ENCODE measurements at places on chromosomes 6 and 20.

GRCh38 chr20:2165871-2166270, 64.2 kb downstream of the STK35 start:
- no peak for DNase-seq

GRCh38 chr20:56422076-56422823, 10.2 kb downstream of the CASS4 start:
- DNase-seq: no peak

- no peak for DNase-seq
Observed at GRCh38 chr6:29553268-29554057, 6.1 kb downstream of the UBD start.

DNA sequence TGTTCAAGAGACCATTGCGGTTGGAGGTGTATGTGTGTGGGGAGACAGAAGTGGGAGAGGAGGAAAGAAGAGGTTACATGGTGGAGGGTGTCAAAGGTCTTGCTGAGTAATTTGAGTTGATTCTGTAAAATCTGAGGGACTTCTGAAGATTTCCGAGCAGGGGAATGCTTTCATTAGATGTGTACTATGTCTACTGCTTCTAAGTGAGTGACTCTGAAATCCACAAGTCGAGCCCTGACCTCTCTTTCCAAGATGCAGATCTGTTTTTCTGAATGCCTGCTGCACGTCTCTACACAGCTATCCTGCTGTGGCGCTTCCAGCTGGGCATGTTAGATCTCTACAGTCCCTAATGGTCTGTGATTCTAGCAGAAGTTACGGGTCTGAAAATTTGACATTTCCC, 209.8 kb downstream of the ATXN1 start:
- DNase-seq: no peak

DNA sequence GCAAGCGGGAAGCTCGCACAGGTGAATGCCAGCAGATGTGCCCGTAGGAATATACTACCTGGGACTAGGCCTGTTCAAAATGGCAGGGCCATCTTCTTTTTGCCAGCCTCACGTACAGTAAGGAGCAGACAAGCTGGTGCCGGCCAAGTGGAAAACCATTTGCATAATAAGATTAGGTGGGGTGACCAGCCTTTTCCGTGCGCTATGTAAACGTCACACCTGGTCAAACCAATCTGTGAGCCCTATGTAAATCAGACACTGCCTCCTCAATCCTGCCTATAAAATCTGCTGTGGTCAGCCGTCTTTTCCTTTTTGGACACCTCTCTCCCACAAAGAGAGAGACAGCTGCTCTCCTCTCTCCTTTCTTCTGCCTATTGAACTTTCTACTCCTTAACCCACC, 60.8 kb upstream of the TMEM30A start:
- DNase-seq: no peak

GRCh38 chr6:146191166-146191565, 162.3 kb downstream of the GRM1 start:
- no peak for DNase-seq

DNA sequence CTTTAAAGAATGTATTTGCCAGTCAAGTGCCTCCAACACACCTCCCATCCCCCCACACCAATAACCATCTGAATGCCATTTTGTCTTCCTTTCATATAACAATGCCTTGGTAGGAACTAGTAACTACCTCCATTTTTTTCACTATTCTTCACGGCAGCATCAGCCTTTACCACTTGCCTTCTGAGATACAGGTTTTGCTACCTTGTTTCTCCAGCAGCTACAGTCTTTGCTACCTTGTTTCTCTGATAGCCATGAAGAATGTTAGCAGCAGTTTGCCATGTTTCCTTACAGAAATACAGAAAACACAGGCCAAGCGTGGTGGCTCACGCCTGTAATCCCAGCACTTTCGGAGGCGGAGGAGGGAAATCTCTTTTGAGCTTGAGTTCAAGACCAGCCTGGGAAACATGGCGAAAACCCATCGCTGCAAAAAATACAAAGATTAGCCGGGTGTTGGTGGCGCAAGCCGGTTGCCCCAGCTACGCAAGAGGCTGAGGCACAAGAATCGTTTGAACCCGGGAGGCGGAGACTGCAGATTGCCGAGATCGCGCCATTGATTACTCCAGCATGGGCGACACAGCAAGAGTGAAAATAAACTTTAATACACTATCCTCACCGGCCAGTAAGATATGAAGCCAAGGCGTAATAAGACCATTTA, 100.9 kb downstream of the HFE start:
- peak; percentile 65 for DNase-seq

DNA sequence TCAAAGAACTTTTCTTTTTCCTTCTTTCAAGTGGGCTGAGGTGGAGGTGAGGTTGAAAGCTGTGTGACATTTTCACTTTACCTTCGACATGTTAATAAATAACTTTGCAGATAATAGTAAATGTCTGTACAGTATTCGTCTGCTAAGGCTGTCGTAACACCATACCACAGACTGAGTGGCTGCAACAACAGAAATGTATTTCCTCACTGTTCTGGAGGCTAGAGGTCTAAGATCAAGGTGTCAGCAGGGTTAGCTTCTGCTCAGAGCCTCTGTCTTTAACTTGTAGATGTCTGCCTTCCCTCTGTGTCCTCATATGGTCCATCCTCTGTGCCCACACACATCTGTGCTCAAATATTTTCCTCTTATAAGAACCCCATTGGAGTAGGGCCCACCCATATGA, 14.9 kb downstream of the PHACTR2 start:
- no peak for DNase-seq

GRCh38 chr20:56429941-56430340, 17.9 kb downstream of the CASS4 start:
- DNase-seq: no peak

- DNase-seq: no peak
Observed at GRCh38 chr6:39073471-39074355, 25.1 kb downstream of the GLP1R start.

GRCh38 chr6:52513464-52513863, 63.4 kb downstream of the TRAM2 start:
- DNase-seq: no peak

GRCh38 chr6:169370666-169371343, 117.2 kb upstream of the THBS2 start:
- no peak for DNase-seq

Measured in SK-MEL-5 (cell line).